ENCODE measurements at places on chromosomes 1 and 21.

DNA sequence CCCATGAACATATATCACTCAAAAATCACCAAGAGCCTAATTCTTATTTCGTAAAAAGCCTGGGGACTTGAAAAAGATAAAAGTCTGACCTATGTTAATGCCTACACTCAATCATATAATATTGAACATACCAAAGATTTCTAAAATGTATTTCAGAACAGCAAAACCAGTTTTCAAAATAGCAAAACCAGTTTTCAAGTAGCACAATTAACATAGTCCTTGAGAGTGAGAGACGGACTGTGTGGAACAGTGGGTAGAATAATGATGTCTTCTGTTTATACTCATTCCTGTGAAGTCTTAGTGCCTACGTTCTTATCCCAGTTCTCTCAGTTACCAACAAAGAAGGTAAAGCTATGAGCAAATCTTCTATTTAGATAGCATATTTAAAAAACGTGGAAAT is 22.3 kb upstream of the RGS2 start:
- DNase-seq: no peak

DNA sequence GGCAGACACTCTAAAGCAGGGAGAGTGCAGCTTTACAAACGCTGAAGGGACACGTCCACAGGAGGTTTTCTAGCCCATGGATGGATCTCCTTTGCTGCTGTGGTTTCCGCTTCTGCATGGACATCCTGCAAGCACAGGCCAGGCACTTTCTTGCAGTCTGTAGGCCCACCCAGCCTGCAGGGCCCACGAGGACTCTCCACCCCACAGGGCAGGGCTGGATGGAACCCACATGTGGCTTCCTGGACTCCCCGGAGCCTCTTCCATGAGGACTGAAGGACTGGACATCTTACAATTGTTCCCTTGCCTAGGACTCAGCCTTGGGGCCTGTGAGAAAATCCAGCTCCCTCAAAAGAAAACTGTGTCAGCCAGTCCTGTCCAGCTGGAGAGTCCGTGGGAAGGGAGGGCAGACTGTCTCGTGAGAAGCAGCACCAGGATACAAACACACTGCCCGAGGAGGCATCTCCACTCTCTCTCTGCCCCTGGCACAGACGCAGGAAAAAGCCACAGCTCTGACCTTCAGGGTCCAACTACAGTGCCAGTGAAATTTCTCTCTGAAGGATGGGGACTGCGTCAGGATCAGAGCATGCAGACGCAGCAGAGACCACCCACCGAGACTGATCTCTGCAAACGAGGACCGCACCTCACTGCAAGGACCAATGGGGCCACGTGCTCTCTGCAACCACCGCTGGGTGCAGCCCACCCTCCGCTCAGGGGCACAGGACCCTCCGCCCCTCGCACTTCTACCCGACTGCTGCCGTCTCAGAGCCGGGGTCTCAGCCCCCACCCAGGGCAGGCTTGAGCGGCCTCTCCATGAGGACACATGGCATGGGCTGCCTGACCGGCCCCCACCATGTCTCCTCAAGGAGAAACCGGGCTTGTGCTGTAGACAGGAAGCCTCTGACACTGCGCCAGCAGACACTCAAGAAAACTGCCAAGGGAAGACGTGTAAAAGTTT is 130.1 kb downstream of the NPHP4 start:
- no peak for DNase-seq

DNA sequence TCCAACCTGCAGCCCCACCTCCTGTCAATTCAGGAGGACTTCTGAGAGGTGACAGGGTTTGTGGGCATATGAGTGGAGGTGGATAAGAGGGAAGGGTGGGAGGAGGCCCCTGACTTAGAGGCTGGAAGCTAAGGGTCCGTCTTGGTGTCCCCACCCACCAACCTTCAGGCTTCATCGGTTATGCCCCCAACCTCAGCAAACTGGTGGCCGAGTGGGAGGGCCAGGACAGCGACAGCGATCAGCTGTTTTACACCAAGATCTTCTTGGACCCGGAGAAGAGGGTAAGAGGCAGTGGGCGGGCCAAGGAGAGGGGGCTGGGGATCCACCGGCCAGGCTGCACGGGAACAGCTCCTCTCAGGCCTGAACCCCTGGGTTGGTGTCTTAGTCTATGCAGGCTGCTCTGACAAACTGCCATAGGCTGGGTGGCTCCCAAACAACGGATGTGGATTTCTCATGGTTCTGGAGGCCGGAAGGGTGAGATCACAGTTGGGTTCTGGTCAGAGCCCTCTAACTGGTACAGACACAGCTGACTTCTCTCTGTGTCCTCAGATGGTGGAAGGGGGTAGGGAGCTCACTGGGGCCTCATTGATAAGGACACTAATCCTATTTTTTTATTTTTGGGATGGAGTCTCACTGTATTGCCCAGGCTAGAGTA is 18.1 kb downstream of the PLOD1 start:
- peak; percentile 13 for DNase-seq

GRCh38 chr21:41518757-41519156 is 10.8 kb upstream of the TMPRSS2 start:
- no peak for DNase-seq

- no peak for DNase-seq
Measured at GRCh38 chr1:221172841-221173240, 293.6 kb downstream of the HLX start.

GRCh38 chr1:8447616-8448150 is 129.8 kb downstream of the SLC45A1 start:
- DNase-seq: no peak

- DNase-seq: no peak
Measured at GRCh38 chr1:20871419-20871818, 84.3 kb upstream of the HP1BP3 start.

- no peak for DNase-seq
Measured at GRCh38 chr1:21865943-21866706, 54.1 kb downstream of the LDLRAD2 start.

Measured in stimulated activated CD8-positive, alpha-beta memory T cell treated with anti-CD3 and anti-CD28 coated beads, Interleukin-7, amount 100 ng/mL, for 4 hours (primary cell).